CD4-positive, alpha-beta memory T cell (primary cell): ENCODE measurements at places on chromosomes 16 and 17.

DNA sequence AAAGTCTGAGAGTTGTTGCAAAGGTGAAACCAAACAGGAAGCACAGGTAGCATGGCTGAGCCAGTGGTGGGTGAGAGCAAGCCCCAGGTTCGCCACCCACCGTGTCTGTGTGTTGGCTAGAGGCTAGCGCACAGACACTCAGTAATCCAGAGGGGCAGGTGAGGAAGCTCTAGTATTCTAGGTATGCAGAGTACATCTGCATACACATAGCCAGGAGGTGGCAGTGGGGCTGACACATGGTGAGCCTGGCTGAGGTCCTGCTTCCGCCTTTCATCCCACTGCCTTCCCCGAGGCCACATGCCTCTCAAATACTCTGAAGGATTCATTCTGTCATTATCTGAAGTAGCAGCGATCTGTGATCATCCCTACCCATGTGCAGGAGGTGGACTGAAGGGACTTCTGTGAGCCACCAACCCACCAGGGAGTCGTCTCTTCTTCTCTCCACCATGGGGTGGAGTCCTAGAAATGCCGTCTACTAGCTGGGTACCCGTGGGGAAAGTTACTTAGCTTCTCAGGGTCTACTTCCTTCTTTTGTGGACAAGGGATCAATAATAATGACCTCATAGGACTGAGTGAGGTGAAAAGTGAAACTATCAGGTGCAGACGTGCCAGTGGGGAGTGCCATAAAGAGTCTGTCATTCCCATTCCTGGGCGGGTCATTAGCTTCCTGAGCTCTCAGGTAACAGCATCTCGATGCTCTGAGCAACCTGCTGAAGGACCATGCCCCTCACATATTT, 36.0 kb upstream of the ICAM2 start:
- DNase-seq: no peak

GRCh38 chr16:2761886-2762583, 9.6 kb downstream of the SRRM2 start:
- no peak for DNase-seq

GRCh38 chr17:1803280-1803679, 26.4 kb downstream of the SMYD4 start:
- DNase-seq: no peak

DNA sequence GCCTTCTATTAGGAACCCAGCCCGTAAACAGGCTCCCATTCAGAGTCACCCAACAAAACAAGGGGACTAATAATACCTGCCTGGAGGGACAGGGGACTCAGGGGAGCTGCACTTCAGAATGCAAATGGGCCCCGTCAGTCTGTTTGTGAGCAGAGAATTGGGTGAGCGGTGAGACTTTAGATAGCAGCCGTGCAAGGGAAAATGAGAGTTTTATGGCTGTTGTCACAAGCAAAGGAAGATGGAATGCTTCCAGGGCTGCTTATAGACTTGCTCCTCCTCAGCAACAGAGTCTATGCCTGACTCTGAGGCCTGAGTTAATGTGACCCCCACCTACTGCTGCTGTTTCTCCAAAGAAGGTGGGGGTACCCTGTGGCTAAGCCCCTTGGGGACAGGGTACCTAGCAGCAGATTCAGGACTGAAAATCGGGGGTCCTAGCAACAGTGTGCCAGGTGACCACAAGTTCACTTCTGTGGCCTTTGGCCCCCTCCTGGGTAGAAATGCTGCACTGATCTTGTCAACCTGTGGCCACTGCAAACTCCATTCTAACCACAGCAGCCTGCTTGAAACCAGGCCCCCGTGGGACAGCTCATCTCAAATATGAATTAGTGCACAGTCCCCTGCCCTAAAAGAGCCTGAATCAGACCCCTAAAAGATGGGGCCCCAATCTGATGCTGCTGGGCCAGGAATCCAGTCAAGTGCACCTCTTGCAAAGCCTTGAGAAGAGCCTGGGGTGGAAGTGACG, 126.4 kb downstream of the C16orf78 start:
- no peak for DNase-seq

- DNase-seq: no peak
Measured at GRCh38 chr16:81698310-81698641, 80.8 kb upstream of the PLCG2 start.
